HCEC 1CT (cell line): ENCODE measurements at places on chromosomes 16 and 17.

GRCh38 chr16:6644916-6645315, 687.7 kb upstream of the RBFOX1 start:
- no peak for DNase-seq

GRCh38 chr17:79607940-79608623, 2.8 kb downstream of the RBFOX3 start:
- DNase-seq = no peak

GRCh38 chr16:85326113-85326793, 214.0 kb upstream of the CIBAR2 start:
- DNase-seq = no peak

- no peak for DNase-seq
Observed at GRCh38 chr17:67414130-67414529, 37.0 kb downstream of the PITPNC1 start.

DNA sequence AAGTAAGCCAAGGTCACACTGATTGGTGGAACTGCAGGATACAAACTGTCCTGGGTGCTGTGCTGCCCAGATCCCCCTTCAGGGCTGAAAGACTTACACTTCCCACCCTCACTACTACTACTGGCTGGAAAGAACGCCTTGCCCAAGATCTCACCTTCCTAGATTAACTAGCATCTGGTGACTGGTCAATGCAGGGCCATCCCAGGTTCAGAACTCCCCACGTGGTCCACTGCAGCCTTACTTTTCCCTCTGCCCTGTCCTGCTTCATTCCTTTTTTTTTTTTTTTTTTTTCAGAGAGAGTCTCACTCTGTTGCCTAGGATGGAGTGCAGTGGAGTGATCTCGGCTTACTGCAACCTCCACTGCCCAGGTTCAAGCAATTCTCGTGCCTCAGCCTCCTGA, 2.3 kb upstream of the PDZD9 start:
- no peak for DNase-seq

GRCh38 chr17:34171245-34171818, 83.8 kb upstream of the CCL2 start:
- peak; percentile 35 for DNase-seq

GRCh38 chr17:76735586-76736348, 1.4 kb downstream of the SRSF2 start:
- DNase-seq = no peak

DNA sequence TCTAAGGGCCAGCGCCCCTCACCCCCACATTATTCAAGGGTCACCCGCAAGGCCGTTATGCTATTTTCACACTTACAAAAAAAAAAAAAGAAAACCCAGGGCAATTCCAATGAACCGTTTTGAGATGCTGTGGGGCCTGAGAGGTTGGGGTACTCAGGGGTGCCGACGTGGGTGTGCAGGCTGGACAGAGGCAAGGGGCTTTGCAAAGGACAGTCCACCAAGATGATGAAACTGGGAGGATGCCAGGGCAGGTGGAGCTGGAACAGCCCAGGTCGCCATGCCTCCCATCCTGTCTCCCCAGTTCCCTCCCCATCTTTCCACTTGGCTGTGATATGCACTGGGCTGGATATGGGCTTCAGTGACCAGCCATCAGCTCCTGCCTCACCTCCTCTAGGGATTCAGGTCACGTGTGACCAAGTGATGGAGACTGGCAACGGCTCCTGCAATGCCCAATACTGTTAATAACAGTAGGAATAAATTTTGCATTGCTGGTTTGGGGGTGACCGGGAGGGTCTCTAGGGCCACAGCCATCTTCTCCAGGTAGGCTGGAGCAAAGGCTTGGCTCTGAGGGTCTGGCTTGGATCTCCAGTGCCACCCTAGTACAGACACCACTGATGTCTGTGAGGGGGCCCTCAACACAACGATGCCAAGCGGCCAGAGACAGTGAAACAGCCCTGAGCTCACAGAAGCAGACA, 151.3 kb upstream of the TNRC6C start:
- DNase-seq = no peak

DNA sequence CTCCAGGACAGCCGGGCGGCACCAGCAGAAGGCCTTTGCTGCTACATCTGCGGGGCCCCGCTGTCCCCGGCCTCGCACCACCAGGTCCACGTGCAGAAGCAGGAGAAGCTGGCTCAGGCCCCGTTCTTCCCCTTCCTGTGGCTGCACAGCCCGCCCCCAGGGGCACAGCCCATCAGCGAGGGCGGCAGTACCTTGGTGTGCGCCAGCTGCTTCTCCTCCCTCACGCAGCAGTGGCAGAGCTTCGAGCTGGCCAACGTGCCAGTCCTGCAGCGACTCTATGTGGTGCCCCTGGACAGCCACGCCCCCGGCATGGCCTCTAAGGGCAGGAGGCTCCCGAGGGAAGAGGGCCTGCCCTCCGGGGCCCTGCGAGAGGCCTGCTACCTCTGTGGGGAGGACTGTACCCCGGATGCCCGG, 58.3 kb upstream of the CIBAR2 start:
- DNase-seq = no peak

DNA sequence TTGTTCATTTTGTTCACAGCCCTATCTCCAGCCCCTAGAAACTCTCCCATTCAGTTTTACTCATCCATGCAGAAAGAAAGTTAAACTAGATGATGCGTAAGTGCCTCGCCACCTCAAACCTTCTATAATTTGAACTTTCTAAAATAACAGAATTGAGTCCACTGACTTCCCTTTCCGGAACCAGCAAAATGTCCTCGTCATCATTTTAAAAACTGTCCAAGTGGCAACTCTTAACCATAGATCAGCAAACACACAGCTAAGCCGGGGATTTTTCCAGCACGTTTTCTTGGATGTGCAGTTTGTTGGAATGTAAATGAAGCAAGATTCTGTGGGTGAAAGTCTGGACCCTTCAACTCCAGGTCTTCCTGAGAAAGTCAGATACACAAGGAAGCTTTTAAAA, 369.7 kb upstream of the ERCC4 start:
- no peak for DNase-seq

GRCh38 chr17:32772453-32773025, 104.4 kb downstream of the MYO1D start:
- DNase-seq = no peak

DNA sequence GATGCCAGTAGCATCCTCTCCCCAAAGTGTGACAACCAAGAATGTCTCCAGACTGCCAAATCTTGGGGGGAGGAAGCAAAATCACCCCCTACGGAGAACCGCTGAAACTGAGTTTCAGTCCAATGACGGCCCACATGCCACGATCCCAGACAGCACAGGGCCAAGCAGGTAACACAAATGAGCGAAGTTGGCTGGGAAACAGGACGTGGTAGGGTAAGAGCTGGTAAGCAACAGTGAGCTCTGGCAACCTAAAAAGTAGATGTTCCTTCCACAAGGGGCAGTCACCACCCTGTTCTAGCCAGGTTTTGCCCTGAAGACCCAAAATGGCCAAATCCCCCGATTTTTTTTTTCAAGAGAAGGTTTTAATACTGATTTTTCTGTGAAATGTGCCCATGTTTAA, 25.4 kb downstream of the ZFHX3 start:
- no peak for DNase-seq

DNA sequence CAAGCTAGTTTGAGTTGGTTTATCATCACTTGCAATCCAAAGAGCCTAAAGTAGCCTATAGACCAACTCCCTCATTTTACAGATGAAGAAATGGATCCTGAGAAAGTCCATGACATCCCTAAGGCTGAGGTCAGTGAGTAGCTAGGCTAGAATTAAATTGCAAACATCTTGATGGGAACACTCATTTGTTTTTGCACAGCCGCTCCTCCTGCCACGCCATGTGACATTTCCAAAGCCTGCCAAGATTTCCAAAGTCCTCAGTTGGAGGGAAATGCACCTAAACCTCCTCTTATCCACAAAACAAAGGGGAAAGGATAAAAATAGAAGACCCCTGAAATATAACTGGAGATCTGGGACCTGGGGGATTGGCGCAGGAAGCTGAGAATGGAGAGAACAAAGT, 15.0 kb downstream of the TMEM92 start:
- DNase-seq = peak; percentile 81

DNA sequence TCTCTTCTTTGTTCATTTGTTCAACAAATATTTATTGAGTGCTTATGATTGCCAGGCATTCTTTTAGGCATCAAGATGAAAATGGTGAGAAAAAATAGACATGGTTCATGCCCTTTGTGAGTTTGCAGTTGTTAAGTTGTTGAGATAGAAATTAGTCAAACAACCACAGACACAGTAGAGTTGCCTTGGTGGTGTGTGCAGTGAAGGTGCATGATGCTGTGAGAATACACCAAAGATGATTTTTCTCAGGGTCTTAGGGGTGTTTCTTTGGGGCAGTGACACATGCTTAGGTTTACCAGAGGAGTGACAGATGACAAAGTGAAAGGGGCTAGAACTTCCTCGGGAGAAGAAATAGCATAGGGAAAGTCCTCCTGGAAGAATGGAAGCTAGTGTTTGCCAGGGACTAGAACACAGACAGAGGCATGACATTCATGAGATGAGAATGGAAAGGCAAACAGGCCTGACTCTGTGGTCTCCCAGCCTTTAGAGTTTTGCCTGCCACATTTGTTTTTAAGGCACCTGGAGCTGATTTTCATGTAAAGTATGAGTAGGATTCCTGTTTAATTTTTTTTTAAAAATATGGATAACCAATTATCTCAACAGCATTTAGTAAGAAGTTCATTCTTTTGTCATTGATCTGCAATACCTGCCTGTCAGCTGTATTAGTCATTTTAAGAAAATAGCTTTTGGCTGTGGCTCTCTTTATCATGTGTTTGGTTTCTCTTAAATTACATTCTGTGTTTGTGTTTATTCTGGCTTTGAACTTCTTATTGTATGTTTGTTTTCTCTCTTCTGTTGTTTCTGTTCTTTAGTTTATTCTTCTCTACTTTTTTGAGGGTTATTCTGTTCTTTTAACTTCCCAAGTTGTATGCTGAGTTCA, 36.6 kb downstream of the CYLD start:
- no peak for DNase-seq

DNA sequence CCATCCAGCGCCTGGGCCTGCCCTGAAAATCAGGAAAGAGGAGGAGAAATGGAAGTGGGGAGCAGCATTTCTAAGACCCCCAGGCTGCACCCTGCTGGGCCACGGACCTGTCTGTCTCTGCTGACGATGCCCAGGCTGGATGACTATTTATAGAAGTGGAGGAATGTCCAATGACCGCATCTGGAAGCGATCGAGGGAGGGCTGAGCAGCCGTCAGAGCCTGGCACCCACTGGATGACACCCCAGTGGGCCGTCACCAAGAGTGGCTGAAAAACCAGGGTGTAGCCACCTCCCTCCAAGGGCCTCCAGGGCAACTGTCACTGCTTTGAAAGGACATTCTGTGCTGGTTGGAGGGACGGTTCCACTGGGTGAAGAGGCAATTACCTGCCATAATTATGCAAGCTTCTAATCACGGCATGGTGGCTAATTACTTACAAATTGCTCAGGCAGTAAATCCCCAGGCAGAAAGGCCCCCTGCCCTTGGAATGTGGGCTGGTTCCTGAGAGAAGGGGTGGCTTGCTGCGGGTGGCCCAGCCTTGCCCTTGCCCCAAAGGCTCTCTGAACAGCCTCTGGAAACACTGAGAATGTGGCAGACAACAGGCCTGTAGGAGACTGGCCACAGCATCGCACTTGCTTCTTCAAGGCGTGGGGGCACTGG, 332.1 kb downstream of the C16orf95 start:
- no peak for DNase-seq

DNA sequence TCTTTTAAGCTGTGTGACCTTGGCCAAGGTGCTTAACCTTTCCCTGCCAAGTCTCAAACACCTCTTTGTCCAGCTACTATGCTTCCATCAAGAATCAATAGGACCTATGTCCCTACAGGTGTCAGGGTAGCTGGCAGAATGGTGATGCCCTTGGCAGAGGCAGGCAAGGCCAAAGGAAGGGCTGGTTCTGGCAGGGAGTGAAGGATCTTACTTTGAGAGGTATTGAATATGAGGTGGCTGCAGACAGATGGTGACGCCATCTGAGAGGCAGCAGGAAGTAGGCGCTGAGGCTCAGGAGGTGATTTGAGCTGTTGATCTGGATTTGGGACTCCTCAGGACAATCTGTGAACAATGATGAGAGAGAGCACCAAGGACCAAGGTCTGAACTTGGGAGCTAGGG, 12.5 kb downstream of the ABCC3 start:
- no peak for DNase-seq

- no peak for DNase-seq
Observed at GRCh38 chr17:62778990-62779681, 29.0 kb downstream of the MARCHF10 start.
